ENCODE measurements at places on chromosomes 13 and 19.

GRCh38 chr19:40396886-40397567 lies 7.0 kb upstream of the HIPK4 start:
- no peak for DNase-seq
- H3K27ac ChIP-seq, result no peak overlapping the region
- no peak overlapping the region for H3K4me3 ChIP-seq
- peaks cover 46% of the 10 kb centered on the region for H3K27me3 ChIP-seq

- no peaks in the 10 kb centered on the region for H3K27me3 ChIP-seq
- no peak overlapping the region for H3K4me3 ChIP-seq
- H3K27ac ChIP-seq, result no peak overlapping the region
- DNase-seq, result no peak
- H3K4me1 ChIP-seq, result no peaks in the 10 kb centered on the region
Observed at GRCh38 chr13:45510672-45511071, 45.9 kb downstream of the COG3 start.

GRCh38 chr13:71325556-71325955 lies 541.4 kb downstream of the DACH1 start:
- no peak overlapping the region for H3K4me3 ChIP-seq
- H3K4me1 ChIP-seq, result no peaks in the 10 kb centered on the region
- no peak for DNase-seq
- H3K36me3 ChIP-seq, result no peaks in the 10 kb centered on the region

DNA sequence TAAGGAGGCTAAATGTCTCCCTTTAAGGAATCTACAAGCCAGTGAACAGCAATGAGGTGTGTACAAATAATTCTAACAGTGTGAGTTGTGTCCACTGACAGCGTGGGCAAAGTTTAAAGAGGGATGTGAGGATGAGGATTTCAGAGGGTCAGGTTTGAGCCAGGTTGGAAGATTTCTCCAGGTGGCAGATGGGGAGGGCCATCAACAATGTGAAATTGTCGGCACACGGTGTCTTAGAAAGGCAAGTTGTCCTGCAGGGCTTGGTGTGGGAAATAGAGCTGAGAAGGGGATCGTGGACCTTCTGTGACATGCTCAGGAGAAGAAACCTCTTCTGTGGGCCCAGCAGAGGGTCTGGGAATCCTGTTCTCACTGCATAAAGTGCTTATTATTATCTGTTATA lies 52.1 kb downstream of the ATP8A2 start:
- no peak overlapping the region for H3K4me3 ChIP-seq
- H3K27me3 ChIP-seq, result no peaks in the 10 kb centered on the region
- H3K4me1 ChIP-seq, result no peaks in the 10 kb centered on the region
- H3K27ac ChIP-seq, result no peak overlapping the region

DNA sequence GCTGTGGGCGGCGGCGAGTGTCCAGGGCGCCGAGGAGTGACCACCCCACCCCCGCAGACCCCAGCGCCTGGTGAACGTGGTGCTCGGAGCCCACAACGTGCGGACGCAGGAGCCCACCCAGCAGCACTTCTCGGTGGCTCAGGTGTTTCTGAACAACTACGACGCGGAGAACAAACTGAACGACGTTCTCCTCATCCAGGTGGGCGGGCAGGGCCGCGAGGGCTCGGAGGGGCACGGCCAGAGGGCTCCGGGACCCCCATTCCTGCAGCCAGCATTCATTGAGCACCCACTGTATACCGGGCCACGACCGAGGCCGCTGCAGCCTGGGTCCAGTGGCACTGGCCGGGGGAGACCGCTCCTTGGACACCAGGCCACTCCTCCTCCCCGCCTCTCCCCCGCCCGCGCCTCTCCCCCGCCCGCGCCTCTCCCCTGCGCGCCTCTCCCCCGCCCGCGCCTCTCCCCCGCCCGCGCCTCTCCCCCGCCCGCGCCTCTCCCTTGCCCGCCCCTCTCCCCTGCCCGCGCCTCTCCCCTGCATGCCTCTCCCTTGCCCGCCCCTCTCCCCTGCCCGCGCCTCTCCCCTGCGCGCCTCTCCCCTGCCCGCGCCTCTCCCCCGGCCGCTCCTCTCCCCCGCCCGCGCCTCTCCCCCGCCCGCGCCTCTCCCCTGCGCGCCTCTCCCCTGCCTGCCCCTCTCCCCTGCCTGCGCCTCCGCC lies 3.2 kb downstream of the PRTN3 start:
- no peak for DNase-seq
- H3K4me3 ChIP-seq, result no peak overlapping the region
- H3K36me3 ChIP-seq, result no peaks in the 10 kb centered on the region
- peaks cover 8% of the 10 kb centered on the region for H3K4me1 ChIP-seq
- H3K27ac ChIP-seq, result no peak overlapping the region

GRCh38 chr13:104975272-104975671 lies 1560.2 kb downstream of the EFNB2 start:
- 0 out of 2 replicates have a peak overlapping the region, but pooled peaks have one; percentile 7 for H3K4me3 ChIP-seq
- H3K27ac ChIP-seq, result no peak overlapping the region
- H3K36me3 ChIP-seq, result no peaks in the 10 kb centered on the region
- peak; percentile 11 for DNase-seq
- H3K4me1 ChIP-seq, result peaks cover 17% of the 10 kb centered on the region

- H3K36me3 ChIP-seq, result no peaks in the 10 kb centered on the region
- no peak within 1 kb of the TSS for H3K27ac ChIP-seq
- no peak for DNase-seq
- no peak within 1 kb of the TSS for H3K4me3 ChIP-seq
- H3K27me3 ChIP-seq, result no peaks in the 10 kb centered on the region
Observed at GRCh38 chr19:51760697-51761356, at the start of gene FPR2. FPR2 (plus strand) TSS chr19:51761180; CDS start chr19:51768659, 7,479 bp downstream.

DNA sequence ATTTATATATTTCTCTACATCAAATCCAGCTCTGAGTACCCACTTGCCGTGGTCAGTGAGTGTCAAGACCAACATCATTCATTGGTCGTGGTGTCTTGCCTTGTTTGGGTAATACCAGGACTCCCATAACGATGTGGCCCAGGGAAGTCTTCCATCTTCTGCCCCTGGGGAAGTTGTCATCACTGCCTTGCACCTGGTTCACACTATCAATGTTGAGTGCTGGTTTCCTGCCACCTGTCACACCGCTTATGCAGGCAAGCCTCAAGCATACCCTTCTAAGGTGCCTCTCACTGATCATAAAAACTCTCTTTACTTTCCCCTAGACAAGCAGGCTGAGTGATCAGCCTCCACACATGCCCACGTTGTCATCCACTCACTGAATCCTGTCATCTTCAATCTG lies 382.4 kb downstream of the KCTD12 start:
- no peak overlapping the region for H3K27ac ChIP-seq
- H3K4me1 ChIP-seq, result no peaks in the 10 kb centered on the region
- no peak for DNase-seq
- H3K27me3 ChIP-seq, result no peaks in the 10 kb centered on the region
- no peaks in the 10 kb centered on the region for H3K36me3 ChIP-seq

DNA sequence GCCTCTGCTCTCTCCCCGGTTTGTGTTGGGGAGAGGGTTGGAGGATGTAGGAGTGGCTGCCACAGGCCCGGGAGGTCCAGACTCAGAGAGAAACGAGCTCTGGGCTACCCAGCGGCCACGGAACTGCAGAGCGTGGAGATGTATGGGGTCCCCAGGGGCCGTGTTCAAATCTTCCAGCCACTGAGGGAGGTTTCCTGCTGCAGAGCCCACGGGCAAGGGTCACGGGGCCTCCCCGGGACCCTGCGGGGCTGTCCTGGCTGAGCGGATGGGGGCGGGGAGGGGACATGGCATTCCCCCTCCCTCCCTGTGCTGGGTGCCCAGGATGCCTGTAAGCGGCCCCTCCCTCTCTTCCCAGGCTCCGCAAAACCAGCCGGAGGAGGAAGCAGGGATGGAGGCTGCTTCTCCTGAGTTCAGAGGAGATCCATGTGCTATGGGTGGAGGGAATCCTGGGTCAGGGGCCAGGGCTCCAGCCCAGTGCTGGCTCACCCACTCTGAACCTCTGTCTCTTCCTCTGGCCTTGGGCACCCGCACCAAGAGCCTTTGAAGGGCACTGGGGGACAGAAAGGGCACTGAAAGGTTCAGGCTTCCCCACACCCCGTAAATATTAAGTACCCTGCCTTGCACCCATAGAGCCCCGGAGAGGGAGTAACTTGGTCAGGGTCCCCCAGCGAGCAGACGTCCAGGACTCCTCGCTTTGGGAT lies 22.6 kb downstream of the SMIM24 start:
- H3K27me3 ChIP-seq, result peaks cover 90% of the 10 kb centered on the region
- peaks cover 19% of the 10 kb centered on the region for H3K4me1 ChIP-seq
- no peaks in the 10 kb centered on the region for H3K36me3 ChIP-seq
- H3K4me3 ChIP-seq, result peak overlapping the region; percentile 33
- no peak for DNase-seq

DNA sequence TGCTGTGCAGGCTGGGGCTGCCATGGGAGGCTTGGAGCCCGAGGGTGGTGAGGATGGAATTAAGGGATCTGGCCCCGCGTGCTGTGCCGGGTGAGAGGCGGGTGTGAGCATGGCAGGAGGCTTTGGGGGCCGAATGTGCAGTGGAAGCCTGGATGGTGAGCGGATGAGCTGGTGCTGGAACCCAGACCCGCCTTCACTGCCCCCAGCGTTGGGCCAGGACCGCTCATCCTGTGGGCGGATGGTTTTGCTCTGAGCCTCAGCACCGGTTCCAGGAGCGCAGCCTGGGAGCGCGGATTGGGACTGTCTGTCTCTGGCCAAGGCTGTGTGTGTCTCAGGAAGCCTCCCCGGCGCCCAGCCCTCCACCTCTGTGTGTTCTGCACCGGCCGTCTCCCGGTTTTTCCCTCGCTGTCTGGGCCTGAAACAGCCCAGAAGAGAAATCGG lies 16.7 kb downstream of the KDM4B start:
- no peaks in the 10 kb centered on the region for H3K27me3 ChIP-seq
- no peak for DNase-seq
- no peaks in the 10 kb centered on the region for H3K36me3 ChIP-seq
- H3K4me3 ChIP-seq, result no peak overlapping the region

- H3K4me1 ChIP-seq, result no peaks in the 10 kb centered on the region
- H3K27me3 ChIP-seq, result no peaks in the 10 kb centered on the region
- no peak overlapping the region for H3K4me3 ChIP-seq
- H3K27ac ChIP-seq, result no peak overlapping the region
- no peaks in the 10 kb centered on the region for H3K36me3 ChIP-seq
Observed at GRCh38 chr13:66574606-66575005, 655.5 kb downstream of the PCDH9 start.

GRCh38 chr13:112481458-112481857 lies 105.3 kb downstream of the SPACA7 start:
- no peaks in the 10 kb centered on the region for H3K27me3 ChIP-seq
- DNase-seq, result no peak
- no peaks in the 10 kb centered on the region for H3K4me1 ChIP-seq
- peaks cover 3% of the 10 kb centered on the region for H3K36me3 ChIP-seq

GRCh38 chr19:805166-805551 lies 7.9 kb downstream of the PTBP1 start:
- H3K36me3 ChIP-seq, result peaks cover 84% of the 10 kb centered on the region
- no peaks in the 10 kb centered on the region for H3K27me3 ChIP-seq
- H3K4me3 ChIP-seq, result no peak overlapping the region
- no peak overlapping the region for H3K27ac ChIP-seq
- DNase-seq, result no peak

Data from MM.1S (cell line).